ENCODE measurements at places on chromosomes 3 and 15.

- no peak for DNase-seq
These were observed 15.3 kb upstream of the PTPN23 start for GRCh38 chr3:47365213-47366153.

DNA sequence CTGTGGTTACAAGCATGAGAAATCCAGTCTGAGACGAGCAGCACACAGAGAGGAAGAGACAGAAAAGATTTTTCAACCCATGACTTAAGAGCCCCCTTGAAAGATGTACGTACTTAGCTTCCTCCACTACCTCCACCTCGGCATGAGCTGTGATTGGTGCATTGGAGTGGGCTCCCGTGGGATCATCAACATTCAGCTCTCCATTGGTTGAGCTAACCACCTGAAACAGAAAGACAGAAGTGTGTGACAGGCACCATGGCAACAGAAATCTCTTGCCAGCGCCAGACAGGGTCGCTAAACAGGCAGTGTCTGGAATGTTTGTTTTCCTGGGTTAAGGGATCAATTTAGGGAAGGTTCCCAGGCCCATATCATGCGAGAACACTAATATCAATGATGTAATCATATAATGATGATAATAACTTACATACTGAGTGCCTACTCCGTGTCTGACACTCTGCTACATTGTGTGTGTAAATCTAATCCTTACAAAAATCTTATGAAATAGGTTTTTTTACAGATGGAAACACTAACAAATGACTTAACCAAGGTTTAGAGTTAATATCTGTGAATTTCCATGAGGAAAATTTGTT lies 17.5 kb upstream of the PPIB start:
- DNase-seq = no peak

GRCh38 chr3:6091262-6091661 lies 769.7 kb upstream of the GRM7 start:
- no peak for DNase-seq

DNA sequence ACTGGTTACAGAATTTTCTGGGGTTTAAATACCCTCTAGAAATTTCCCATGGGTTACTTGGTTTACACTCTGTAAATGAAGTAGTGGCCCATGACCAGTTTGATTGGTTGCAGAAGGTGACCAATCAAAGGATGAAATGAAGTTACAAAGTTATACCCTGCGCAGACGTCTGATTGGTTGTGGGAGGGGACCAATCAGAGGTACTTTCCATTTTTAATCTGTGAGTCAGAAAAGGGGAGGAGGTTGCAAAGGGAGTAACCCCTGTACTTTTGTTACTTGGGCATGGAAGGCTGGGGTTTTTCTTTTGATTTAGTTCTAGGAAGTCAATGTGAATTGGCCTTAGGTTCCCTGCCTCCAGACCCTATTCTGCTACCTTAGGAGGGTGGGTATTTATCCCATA lies 18.7 kb upstream of the APH1B start:
- no peak for DNase-seq

- no peak for DNase-seq
These were observed 19.9 kb upstream of the EBLN2 start for GRCh38 chr3:73041537-73041936.

DNA sequence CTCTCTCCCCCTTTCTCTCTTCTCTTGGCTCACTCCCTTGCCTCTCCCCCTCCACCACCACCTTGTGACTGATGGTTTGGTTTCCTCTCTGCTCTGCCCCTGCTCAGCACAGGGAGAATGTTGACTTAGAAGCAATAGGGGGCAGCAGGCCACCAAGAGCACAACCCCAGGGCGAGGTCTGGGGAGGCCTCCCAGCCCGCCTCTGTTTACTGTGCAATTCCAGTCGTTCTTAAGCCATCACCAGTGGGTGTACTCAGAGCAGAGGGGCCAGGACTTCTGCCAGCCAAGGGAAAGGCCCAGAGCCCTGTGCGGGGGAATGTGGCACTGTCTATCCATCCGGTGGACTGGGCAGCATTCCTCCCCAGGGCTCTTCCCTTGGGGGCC lies 5.7 kb upstream of the APEH start:
- no peak for DNase-seq

DNA sequence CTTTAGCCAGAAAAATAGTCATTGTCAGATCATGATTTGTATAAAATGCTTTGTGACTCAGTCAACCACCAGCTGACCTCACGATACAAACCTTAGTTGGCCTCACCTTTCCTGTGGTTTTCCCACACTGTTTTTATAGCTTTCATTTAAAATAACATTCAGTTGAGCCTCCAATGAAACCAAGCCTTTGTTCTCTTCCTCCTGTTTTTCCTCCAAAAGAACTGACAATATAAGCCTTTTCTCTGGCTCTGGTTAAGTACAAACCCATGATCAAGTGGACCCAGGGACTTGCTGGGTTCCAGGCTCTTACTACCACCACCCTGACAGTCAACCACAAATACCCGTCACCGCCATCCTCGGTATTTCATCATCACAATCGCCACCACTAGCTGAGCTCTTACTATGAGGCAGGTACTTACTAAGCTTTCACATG lies 81.7 kb downstream of the TAMM41 start:
- DNase-seq = no peak

- no peak for DNase-seq
These were observed 251.5 kb downstream of the PLCL2 start for GRCh38 chr3:17136136-17136721.

- DNase-seq = no peak
These were observed 3.3 kb downstream of the LRRK1 start for GRCh38 chr15:100922192-100923040.

GRCh38 chr3:58576716-58577115 lies 475 bp downstream of the FAM107A start:
- no peak for DNase-seq

GRCh38 chr15:64695561-64695992 lies 79.8 kb downstream of the RBPMS2 start:
- no peak for DNase-seq

DNA sequence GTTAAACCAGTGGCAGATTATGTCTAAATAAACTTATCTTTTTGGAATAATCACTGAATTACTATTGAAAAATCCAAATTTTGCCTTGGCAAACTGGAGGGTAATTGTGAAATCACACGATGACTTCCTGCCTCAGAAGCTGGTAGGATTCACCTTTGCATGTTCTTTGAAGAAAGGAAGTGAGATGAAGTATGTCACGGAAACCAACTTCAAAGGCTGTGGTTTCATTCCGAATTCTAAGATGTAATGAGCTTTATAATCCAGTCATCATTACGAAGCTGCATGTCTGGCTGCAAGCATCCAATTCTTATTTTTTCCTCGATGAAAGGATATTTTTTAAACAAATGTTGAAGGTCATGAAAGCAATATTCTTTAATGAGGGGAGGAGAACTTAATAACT lies 15.0 kb upstream of the ZBED2 start:
- no peak for DNase-seq

- DNase-seq = no peak
These were observed 111.7 kb downstream of the FNDC3B start for GRCh38 chr3:172150913-172151650.

DNA sequence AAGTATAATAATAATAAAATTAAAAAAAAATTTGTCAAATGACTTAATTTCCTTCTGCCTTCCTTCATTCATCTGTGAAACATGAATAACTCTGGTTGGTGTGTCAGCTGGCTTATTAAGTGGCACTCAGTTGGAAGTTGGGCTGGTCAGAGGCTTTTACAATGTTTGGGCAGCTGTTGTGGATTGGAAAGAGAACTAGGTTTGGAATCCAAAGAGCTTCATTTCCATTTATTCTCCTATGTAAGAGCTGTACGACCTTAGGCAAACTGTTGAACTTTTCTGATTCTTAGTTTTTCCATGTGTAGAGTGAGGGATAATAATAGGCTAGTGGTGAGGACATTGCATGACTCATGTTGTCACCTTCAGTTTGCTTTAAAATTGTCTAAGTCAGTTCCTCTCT lies 606.7 kb downstream of the PDCD6IP start:
- no peak for DNase-seq

DNA sequence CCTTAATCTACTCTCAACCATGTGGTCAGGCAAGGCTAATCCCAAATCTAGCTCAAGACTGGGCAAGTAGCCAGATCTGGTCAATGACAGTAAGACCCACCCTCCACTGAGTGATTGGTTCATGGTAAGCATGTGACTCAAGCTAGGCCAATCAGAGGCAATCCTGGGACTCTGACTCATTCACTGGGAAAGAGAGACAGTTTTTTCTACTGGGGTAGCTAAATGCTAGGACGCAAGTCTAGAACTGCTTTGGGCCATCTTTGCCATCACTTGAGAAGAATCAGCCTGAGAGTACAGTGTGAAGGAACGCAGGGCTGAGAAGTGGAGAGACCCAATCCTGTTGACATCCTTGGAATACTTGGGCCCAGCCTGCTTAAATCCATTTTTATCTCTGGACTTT lies 9.4 kb upstream of the RAD18 start:
- no peak for DNase-seq

GRCh38 chr3:22122567-22122966 lies 371.6 kb upstream of the ZNF385D start:
- no peak for DNase-seq

- no peak for DNase-seq
These were observed 91.7 kb upstream of the IGSF10 start for GRCh38 chr3:151552589-151552988.

- DNase-seq = no peak
These were observed 40.5 kb downstream of the FILIP1L start for GRCh38 chr3:100073714-100074307.

- DNase-seq = no peak
These were observed 1260.4 kb upstream of the ALCAM start for GRCh38 chr3:104106276-104106675.

DNA sequence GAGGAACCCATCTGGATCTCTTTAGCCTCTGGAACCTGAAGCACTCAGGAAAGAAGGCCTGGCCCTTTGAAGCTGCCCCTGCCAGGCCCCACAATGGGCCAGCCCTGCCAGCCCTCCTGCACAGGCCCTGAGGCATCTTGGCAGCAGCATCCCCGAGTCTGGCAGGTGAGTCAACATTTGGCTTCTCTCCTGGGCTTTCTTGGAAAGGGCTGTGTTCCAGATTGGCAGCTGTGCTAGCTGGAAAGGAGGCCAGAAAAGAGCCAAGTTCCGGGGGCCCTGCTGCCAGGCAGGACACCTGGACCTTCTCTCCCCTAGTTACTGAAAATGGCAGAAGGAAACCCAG lies 187.2 kb downstream of the SHQ1 start:
- no peak for DNase-seq

DNA sequence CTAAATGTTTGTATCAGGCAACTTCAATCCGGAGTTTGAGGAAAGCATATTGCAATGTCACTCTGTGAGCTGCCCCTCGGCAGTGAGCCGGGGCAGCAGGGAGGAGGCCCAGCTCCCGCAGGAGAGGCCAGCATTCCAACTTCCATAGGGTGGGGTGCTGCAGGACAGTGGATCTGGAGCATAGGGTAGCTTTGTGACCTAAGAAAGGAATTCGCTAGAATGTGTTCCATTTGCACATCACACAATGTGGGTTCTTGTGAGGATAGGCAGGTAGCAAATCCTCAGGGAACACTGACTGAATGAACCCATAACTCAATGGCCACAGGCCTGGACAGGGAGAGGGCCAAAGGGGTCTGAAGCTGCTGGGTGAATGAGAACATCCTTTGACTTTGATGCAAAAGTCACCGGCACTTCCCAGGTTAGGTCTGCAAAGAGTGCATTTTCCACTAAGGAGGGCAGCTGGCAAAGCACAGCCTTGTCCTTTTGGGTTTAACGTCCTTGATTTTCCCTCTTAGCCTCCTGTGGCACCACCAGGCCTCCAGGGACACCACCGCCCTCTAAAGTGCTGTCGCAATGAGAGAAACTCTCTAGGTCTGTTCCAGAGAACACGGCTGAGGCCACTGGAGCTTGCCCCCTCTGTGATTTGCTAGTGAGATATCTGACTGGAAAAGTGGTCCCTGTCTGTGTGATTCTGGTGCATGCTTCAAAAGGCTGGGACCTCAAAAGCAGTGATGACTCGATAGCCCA lies 36.2 kb downstream of the GABRB3 start:
- no peak for DNase-seq

DNA sequence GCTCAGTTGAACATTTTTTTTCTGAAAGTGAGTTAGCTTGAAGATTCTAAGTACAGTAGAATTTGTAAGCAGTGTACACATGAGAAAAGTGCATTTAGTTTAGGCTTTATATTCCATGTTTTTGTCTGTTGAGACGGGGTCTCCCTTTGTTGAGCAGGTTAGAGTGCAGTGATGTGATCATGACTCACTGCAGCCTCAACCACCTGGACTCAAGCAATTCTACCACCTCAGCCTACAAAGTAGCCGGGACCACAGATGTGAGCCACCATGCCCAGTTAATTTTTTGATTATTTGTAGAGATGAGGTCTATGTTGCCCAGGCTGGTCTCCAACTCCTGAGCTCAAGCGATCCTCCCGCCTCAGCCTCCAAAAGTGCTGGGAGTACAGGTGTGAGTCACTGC lies 5.3 kb upstream of the CSNK1G1 start:
- DNase-seq = no peak

GRCh38 chr15:74833376-74834107 lies 7.1 kb downstream of the CPLX3 start:
- no peak for DNase-seq

DNA sequence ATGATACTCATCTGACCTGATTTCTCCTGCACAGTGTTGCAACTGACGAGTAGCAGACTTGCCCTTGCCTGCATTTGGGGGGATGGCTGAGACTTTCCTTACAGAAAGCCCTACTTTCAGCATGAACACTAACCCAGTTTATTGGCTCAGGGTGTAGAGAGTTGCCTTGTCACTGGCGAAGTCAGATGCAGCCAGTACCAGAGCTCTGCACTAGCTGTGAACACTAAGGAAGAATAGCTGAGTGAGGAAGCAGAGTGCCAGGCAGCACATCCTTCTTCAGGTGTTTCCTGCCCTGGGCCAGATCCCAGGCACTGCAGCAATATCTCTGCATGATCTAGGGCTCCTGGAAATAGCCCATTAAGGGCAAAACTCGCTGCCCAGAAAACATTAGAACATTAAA lies 154.0 kb upstream of the SYNPR start:
- DNase-seq = no peak

- no peak for DNase-seq
These were observed 13.7 kb downstream of the TM4SF18 start for GRCh38 chr3:149319750-149320149.

- DNase-seq = no peak
These were observed 71.1 kb upstream of the TRPM1 start for GRCh38 chr15:31172606-31173005.

- no peak for DNase-seq
These were observed 44.0 kb downstream of the NR2F2 start for GRCh38 chr15:96374499-96374898.

DNA sequence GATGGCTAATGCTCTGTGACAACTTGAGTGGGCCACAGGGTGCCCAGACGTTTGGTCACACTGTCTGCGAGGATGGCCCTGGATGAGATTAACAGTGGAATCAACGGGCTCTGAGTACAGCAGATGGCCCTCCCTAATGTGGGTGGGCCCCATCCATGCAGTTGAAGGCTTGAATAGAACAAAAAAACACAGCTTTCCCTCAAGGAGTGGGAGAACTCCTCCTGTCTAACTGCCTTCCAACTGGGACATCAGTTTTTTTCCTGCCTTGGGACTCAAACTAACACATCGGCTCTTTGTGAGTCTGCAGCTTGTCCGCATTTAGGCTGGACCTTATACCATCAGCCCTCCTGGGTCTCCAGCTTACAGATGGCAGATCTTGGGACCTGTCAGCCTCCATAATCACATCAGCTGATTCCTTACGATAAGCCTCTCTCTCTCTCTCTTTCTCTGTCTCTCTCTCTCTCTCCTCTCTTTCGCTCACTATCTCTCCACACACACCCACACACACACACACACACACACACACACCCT lies 20.8 kb downstream of the FAM174B start:
- DNase-seq = no peak

- no peak for DNase-seq
These were observed 41.4 kb downstream of the SLC30A4 start for GRCh38 chr15:45481135-45481534.
